Uterus (tissue), 4 donors: ENCODE measurements at places on chromosomes 1 and 21. TPM values are rescaled to one million over a fixed set of nuclear protein-coding genes. Genes with fewer than 3 reads are reported as not detected.

Gene NPL
- 0.29 TPM for total RNA-seq

Gene TDRD10
- 1.3 TPM for total RNA-seq

Gene LCE1C
- total RNA-seq = not detected

Gene ARHGEF16
- total RNA-seq = 1.2 TPM

Gene TAS1R1
- not detected for total RNA-seq

DNA sequence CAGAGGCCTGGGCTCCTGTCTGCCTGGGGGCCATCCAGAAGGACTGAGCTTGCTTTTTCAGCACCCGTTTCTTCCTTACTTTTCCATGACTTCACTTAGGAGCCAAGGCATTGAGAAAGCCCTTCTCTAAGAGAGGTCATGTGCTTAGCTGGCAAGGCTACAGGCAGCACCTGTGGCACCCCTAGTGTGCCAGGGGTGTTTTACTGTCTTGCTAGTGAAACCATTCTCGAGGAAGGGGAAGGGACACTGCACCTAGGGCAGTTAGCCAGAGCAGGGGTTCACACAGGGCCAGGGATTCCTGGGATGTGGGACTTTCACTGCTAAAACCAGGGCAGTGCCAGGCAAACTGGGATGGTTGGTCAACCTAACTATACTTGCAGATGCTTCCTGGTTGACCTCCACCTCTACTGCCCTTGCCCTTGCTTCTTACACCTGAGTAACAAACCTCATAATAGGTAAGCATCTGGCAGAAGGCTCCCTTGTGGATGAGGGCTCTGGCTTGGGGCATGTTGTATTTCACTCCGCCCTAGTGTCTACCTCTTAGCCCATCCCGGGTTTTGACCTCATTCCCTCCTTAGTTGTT lies 69.2 kb downstream of the NOS1AP start:
- DNase-seq = no peak

DNA sequence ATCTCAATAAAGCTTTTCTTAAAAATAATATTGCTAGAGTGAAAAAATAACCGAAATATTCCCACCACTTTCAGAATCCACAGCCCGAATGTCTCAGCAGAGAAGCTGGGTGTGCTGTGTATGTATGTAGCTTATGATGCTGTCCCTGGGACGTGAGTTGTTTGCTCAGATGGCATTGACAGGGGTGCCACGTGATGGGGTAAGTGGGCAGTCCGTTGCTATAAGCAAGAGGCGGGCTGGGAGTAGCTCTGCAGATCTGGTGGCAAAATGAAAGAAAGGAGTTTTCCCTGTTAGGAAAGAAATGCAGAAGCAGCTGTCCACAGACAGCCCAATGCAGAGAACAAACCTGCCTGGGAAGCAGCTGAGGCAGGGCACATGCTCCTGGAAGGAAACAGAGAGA lies 3.8 kb upstream of the FAM20B start:
- DNase-seq = no peak

- no peak for DNase-seq
These were observed 83.9 kb downstream of the MAST2 start for GRCh38 chr1:45887156-45887842.

DNA sequence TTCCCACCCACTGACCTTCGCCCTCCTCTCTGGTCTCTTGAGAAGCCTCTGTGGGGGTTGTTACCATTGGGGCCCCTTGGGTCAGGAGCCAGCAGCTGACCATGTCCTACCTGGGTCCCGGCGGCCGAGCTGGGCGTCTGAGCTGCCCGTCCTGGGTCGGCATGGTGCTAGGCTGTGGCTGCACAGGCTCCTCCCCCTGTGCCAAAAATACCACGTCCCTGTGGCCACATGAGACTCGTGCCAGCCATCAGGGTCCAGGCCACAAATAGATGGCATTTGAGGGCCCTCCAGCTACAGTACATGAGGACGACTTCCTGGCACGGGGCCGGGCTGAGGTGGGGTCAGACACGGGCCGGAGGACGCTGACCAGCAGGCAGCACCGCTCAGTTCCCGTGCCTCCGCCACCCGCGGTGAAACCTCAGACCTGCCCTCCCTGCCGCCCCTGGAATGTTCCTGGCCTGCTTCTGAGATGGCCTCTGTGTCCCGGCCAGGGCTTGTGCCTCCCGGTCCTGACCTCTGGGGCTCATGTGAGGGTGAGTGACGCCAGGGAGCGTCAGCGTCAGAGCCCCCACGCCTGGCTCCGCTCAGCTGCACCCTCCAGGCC lies at the start of gene PERM1:
TSS of gene PERM1 (minus strand) at position 139 of the 604 bp plus-strand sequence. CDS start 1,064 bp downstream, outside the sequence.
- DNase-seq = no peak

GRCh38 chr1:42417166-42417565 lies 36.6 kb downstream of the RIMKLA start:
- DNase-seq = no peak

DNA sequence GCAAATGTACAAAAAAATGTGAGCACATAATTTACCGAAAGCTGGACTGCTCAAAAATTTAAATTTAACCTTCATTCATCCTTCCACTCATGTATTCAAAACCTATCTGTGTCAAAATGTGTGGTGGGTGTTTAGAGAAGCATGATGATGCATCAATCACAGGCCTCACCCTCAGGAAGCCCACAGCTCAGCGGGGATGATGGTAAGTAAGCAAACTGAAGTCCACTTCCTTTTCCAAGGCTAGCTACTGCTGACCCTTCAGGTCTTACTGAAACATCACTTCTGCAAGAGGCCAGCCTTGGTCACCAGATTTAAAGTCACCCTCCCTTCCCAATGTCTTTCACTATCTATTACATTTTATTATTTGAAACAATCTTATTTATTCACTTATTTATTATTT lies 254.5 kb downstream of the DNM3 start:
- no peak for DNase-seq

GRCh38 chr1:2346691-2347408 lies 44.5 kb downstream of the MORN1 start:
- no peak for DNase-seq
